ENCODE measurements at places on chromosomes 11 and 22. TPM values are rescaled to one million over a fixed set of nuclear protein-coding genes. Genes with fewer than 3 reads are reported as not detected.

- DNase-seq = peak; percentile 69
- H3K4me3 ChIP-seq = peak overlapping the region; percentile 58
- no peaks in the 10 kb centered on the region for H3K36me3 ChIP-seq
- peaks cover 13% of the 10 kb centered on the region for H3K4me1 ChIP-seq
- peak overlapping the region; percentile 85 for H3K27ac ChIP-seq
These were observed 751 bp downstream of the ARFGAP3 start for GRCh38 chr22:42856179-42856864.

DNA sequence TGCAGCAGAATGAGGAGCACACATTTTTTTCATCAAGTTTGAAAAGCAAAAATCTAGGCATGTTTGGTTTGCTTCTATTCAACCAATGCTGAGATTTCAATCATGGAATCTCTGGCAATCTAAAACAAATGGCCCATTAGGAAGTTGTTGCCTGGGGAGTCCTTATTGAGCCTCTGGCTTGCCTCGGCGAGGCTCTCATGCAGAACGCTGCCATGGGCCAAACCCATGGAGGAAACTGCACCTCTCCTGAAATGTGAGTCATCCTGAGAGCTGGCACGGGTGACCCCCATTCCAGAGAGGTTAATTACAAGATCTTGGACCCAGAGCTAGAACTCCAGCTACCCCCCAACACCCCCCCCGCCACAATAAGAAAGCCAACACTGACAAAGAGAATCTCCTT is 80.7 kb downstream of the MN1 start:
- no peaks in the 10 kb centered on the region for H3K27me3 ChIP-seq
- DNase-seq = no peak
- H3K27ac ChIP-seq = no peak overlapping the region
- H3K36me3 ChIP-seq = no peaks in the 10 kb centered on the region
- H3K4me3 ChIP-seq = no peak overlapping the region

The OR52N5 gene
- not detected for total RNA-seq

- no peak overlapping the region for H3K4me3 ChIP-seq
- no peak overlapping the region for H3K27ac ChIP-seq
These were observed 959 bp upstream of the GP1BB start for GRCh38 chr22:19722178-19722981.

DNA sequence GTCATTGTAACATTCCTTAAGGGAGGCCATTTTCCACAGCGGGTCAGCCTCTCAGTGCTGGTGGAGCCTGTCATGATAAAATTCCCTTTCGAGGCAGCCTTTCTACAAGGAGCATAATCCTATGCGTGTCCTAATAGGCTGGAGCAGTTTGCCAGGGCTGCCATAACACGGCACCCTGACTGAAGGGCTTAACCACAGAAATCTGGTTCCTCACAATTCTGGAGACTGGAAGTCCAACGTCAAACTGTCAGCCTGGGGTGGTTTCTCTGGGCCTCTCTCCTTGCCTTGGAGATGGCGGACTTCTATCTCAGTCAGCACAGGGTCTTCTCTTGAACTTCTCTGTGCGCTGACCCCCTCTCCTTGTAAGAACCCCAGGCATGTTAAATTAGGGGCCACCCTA is 1.4 kb upstream of the RGL4 start:
- H3K4me3 ChIP-seq = no peak overlapping the region
- no peak for DNase-seq
- no peaks in the 10 kb centered on the region for H3K36me3 ChIP-seq
- no peaks in the 10 kb centered on the region for H3K27me3 ChIP-seq
- no peak overlapping the region for H3K27ac ChIP-seq

All from ovary (tissue), 10 donors.